ENCODE measurements at places on chromosomes 5 and 9. TPM values are rescaled to one million over a fixed set of nuclear protein-coding genes. Genes with fewer than 3 reads are reported as not detected.

DNAH5 gene
- total RNA-seq: 1.0 TPM

FRRS1L gene
- not detected for total RNA-seq

CLIC3 gene
- total RNA-seq: 0.36 TPM

SPACA9 gene
- 1.2 TPM for total RNA-seq

GRCh38 chr9:36837431-36838405, 196.3 kb downstream of the PAX5 start:
- no peaks in the 10 kb centered on the region for H3K27me3 ChIP-seq
- H3K4me3 ChIP-seq: no peak overlapping the region
- H3K27ac ChIP-seq: no peak overlapping the region
- H3K4me1 ChIP-seq: no peaks in the 10 kb centered on the region
- no peak for DNase-seq
- H3K36me3 ChIP-seq: no peaks in the 10 kb centered on the region

- no peaks in the 10 kb centered on the region for H3K36me3 ChIP-seq
- H3K27ac ChIP-seq: no peak overlapping the region
- no peak for DNase-seq
Measured at GRCh38 chr9:88826771-88827181, 164.5 kb upstream of the S1PR3 start.

- no peak overlapping the region for H3K4me3 ChIP-seq
- no peak for DNase-seq
- no peak overlapping the region for H3K27ac ChIP-seq
- H3K36me3 ChIP-seq: no peaks in the 10 kb centered on the region
- H3K27me3 ChIP-seq: no peaks in the 10 kb centered on the region
Measured at GRCh38 chr5:96517295-96517694, 84.2 kb upstream of the PCSK1 start.

- peaks cover 10% of the 10 kb centered on the region for H3K4me1 ChIP-seq
- H3K36me3 ChIP-seq: no peaks in the 10 kb centered on the region
- no peak for DNase-seq
- peak overlapping the region; percentile 68 for H3K27ac ChIP-seq
- H3K27me3 ChIP-seq: no peaks in the 10 kb centered on the region
- no peak overlapping the region for H3K4me3 ChIP-seq
Measured at GRCh38 chr9:27118916-27119315, 9.9 kb downstream of the TEK start.

DNA sequence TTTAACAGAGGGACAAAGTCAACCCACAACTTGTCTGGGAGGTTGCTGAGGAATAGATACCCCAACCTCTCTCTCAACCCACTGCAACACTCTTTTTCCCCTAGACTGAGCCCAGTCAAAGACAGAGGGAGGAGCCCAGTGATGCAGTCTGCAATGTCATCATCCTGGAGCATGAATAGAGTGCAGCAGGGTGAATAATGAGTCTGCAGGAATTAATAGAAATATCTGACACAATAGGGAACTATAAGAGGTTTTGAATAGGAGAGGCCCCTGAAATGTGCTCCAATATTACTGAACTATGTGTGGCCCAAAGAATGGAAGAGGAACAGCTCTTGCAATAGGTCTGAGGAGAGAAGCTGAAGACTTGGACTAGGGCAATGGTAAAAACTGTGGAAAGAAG, 59.1 kb downstream of the PDCD1LG2 start:
- no peaks in the 10 kb centered on the region for H3K27me3 ChIP-seq
- H3K27ac ChIP-seq: no peak overlapping the region
- H3K4me3 ChIP-seq: no peak overlapping the region
- no peaks in the 10 kb centered on the region for H3K36me3 ChIP-seq

GRCh38 chr5:77851176-77852067, 75.3 kb upstream of the TBCA start:
- no peak overlapping the region for H3K27ac ChIP-seq
- H3K27me3 ChIP-seq: peaks cover 2% of the 10 kb centered on the region
- H3K4me1 ChIP-seq: peaks cover 7% of the 10 kb centered on the region
- no peaks in the 10 kb centered on the region for H3K36me3 ChIP-seq
- peak overlapping the region; percentile 76 for H3K4me3 ChIP-seq

- no peak overlapping the region for H3K27ac ChIP-seq
- peaks cover 3% of the 10 kb centered on the region for H3K4me1 ChIP-seq
- DNase-seq: no peak
- H3K36me3 ChIP-seq: no peaks in the 10 kb centered on the region
- H3K4me3 ChIP-seq: no peak overlapping the region
Measured at GRCh38 chr5:173290477-173291131, 37.6 kb downstream of the STC2 start.

GRCh38 chr9:134634667-134635230, 6.9 kb upstream of the COL5A1 start:
- no peaks in the 10 kb centered on the region for H3K36me3 ChIP-seq
- no peak for DNase-seq
- H3K27me3 ChIP-seq: peaks cover 5% of the 10 kb centered on the region
- no peaks in the 10 kb centered on the region for H3K4me1 ChIP-seq
- no peak overlapping the region for H3K4me3 ChIP-seq
- no peak overlapping the region for H3K27ac ChIP-seq

- DNase-seq: no peak
- no peak overlapping the region for H3K27ac ChIP-seq
- H3K4me1 ChIP-seq: no peaks in the 10 kb centered on the region
- no peak overlapping the region for H3K4me3 ChIP-seq
- no peaks in the 10 kb centered on the region for H3K27me3 ChIP-seq
Measured at GRCh38 chr5:157067005-157067404, 8.1 kb upstream of the HAVCR1 start.

- no peaks in the 10 kb centered on the region for H3K36me3 ChIP-seq
- no peaks in the 10 kb centered on the region for H3K27me3 ChIP-seq
- H3K4me1 ChIP-seq: peaks cover 67% of the 10 kb centered on the region
- no peak for DNase-seq
- peak overlapping the region; percentile 100 for H3K27ac ChIP-seq
Measured at GRCh38 chr5:151079838-151080612, 809 bp downstream of the TNIP1 start.

GRCh38 chr9:120920806-120921178, 5.8 kb downstream of the TRAF1 start:
- H3K27me3 ChIP-seq: no peaks in the 10 kb centered on the region

DNA sequence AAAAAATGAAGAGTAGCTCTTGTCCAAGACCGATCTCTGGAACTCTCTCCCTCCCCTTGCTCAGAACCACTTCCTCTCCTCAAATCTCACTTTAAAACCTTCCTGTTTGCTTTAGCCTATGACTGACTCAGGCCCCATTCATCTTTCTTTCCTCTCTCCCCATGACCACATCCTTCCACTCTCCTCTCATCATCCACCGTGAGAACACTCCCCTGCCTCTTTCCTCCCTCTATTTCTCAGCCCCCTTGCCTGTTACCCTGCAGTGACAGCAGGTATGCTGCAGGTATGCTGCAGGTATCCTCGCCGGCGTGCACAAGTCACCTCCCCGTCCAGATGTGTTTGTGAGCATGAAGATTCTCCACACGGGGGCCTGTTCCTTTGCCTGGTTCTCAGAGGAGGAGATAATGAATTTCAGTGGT, 505.3 kb downstream of the CCDC171 start:
- no peaks in the 10 kb centered on the region for H3K36me3 ChIP-seq
- no peak overlapping the region for H3K4me3 ChIP-seq
- H3K27ac ChIP-seq: no peak overlapping the region

DNA sequence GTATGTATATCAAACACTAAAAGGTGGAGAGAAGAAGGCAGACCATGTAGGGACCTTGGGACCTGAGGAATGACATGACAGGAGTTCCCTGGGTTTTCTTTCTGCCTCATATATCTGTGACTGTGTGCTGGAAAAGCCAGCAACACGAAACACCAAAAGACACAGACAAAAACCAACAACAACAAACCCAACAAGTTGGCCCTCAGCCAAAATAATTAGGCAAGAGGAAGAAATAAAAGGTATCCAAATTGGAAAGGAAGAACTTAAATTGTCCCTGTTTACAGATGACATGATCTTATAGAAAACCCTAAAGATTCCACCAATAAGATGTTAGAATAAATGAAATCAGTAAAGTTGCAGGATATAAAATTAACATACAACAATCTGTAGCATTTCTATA, 21.7 kb downstream of the ABO start:
- no peaks in the 10 kb centered on the region for H3K27me3 ChIP-seq
- no peaks in the 10 kb centered on the region for H3K36me3 ChIP-seq
- no peak for DNase-seq
- H3K4me1 ChIP-seq: no peaks in the 10 kb centered on the region
- no peak overlapping the region for H3K4me3 ChIP-seq
